ENCODE measurements at places on chromosomes 7 and 10.

- no peak for DNase-seq
Observed at GRCh38 chr7:44531421-44532380, 9.4 kb downstream of the NPC1L1 start.

DNA sequence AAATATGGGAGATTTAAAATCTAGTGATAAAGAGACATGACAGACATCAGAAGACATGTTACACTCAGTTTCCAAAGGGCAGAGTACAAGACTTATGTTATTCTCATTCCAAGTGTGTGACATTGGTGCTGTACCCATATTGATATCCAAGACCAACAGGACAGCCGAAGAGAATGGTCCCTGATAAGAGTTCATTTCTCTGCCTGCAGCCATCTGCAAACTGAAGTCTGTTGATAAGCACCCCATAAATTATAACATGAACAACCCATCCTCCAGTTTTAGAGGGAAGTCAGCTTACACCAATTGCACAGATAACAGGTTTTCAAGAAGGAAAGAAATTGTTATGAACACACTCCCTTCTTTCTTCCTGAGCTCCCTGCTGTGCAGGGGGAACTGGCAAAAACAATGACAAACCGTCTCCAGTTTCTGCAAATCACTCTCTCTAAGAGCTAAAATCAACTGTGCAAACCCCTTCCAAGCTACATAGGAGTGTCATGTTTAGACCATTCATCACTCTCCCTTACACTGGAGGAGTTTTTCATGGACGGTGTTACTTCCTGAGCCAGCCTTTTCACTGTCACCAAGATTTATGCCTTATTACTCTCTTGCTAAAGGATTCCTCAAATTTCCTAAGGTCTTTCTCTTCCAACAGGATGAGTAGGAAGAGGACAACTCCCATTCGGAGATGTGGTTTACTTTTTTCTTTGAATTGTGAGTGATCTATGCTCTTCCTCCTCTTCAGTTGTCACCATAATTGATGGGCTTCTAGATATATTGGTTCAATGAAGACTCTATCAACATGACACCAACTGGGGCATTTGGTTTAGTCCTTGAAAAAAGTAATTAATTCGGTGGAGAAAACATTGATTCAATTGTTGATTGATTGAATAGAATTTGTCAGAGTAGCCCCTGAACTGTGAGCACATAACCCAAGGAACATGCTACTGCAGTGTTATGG is 80.3 kb upstream of the FAM171A1 start:
- no peak for DNase-seq

GRCh38 chr10:101157756-101158458 is 26.8 kb downstream of the TLX1 start:
- no peak for DNase-seq

GRCh38 chr10:10538326-10538725 is 479.3 kb upstream of the CELF2 start:
- no peak for DNase-seq

DNA sequence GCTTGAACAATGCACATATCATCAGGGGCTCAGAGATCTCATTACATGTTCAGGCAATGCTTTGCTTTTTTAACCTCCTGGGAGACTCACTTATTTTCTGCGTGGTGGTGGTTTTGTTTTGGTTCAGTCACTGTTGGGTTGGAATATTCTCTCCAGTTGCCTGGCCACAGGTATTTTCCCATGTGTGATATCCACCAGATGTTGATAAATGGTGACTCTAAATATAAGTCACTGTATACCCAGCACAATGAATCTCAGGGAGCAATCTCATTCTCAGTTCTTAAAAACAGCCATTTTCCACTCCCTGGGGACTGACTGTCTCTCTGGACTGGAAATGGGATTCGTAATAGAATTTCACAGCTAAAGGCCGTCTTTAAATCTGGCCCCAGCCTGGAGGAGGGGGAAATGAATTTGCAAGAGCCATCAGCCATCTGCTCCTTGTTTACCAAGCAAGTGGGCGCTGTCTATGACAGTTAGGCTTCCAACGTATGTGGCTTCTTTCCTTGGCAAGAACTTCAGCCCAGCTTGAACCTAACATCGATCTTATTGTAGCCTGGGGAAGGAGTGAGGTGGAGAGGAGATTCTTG is 1106.2 kb downstream of the NRG3 start:
- DNase-seq = no peak

All from RWPE1 (cell line).